ENCODE measurements at places on chromosomes 13 and 19.

GRCh38 chr19:14146789-14147216 lies 10.4 kb upstream of the ASF1B start:
- DNase-seq = peak; percentile 34

GRCh38 chr19:8398311-8398771 lies 8.2 kb downstream of the RAB11B start:
- no peak for DNase-seq

- DNase-seq = no peak
Observed at GRCh38 chr13:57824121-57824520, 192.6 kb downstream of the PCDH17 start.

- peak; percentile 38 for DNase-seq
Observed at GRCh38 chr13:70568571-70568970, 460.3 kb upstream of the KLHL1 start.

GRCh38 chr19:18443406-18443805 lies 5.5 kb upstream of the ISYNA1 start:
- no peak for DNase-seq

DNA sequence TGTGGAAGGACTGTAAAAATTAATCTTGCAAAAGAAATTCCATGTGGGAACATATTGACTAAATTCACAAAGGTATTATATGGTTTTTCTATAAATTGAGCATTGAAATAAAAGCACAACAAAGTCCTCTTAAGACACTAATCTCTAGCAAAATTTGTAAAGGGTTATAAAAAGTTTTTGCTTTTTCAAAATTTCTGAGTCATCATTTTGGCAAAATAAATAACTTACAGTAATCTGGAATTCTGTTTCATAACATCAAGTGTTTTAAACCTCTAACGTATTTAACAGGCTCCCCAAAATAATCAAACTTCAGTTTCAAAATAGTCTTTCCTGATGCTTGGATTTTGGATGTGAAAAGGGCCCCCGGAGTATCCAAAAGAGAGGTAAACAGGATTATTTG lies 26.0 kb downstream of the MED4 start:
- no peak for DNase-seq

DNA sequence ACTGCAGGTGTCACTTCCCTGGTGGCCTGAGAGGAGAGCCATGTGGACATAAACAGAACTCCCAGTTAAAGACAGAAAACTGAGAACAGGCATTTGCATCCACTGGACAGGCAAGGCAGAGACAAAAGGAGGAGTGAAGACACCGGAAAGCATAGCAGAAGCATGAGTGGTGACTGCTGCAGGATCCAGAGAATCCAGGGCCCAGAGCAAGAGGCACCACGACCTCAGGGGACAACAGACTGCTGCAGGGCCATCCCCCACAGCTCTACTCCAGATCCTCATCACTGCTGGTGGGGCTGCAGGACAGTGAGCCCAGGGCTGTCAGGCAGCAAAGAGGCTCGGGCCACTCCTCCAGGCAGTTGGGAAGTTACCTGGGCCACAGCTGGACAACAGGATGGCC lies 14.5 kb upstream of the ISYNA1 start:
- DNase-seq = no peak

DNA sequence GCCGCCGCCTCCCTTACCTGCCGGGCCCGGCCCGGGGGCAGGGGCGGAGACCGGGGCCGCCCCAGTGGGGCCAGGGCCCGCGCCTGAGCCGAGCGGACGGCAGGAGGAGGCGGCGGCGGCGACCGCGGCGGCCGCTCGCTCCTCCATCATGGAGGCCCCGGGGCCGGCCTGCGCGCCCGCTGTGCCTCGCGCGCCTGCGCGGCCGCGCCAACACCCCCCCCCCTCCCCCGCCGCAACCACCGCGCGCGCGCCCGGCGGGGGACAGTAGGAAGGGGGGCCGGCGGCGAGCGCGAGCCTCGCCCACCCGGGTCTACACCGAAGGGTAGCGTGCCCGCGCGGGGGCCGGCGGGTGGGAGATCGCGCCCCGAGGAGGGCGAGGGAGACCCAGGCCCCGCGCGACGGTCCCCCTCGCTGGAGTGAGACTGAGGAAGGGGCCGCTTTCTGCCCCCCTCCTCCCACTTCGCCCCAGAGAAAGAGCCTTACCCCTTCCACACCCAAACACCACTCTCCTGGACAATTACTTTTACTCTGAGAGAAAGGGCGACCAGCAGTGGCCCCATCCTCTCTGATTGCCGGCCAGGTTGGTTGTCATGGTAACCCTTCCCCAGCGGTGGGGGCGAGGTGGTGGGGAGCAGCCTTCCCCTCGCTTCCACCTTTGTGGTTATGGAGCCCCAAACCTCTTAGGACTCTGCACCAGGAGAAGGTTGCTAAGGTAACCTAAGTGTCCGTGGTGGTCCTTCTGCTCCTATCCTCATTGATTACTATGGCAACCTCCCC lies at the start of gene STRN4:
Gene STRN4 (minus strand): TSS at position 170 of the 777 bp plus-strand sequence. CDS start 20 bp downstream, at position 150.
- no peak for DNase-seq

DNA sequence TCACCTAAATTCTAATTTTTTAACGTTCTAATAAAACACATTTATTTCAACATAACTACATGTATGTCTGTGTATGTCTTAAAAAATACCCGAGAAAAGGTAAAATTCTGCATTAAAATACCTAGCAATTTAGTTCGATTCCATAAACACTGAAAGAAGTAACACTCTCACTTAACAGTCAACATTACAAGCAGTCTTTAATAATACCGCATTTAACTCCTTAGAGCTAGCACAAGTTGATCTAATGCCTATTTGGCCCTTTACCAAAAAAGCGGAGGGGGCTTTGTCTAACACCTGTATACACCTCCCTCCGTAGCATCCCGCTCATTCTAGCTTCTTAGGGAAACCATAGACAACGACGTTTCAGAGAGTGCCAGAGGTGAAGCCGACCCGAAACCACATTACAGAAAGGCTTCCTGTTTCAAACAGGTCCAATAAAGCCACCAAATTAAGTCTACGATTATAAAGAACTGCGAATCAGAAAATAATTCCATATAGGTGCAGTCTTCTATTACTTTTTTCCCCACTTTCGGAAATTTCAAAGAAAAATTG lies 1.2 kb downstream of the SPART start:
- DNase-seq = no peak

GRCh38 chr13:21045100-21045499 lies 16.3 kb downstream of the LATS2 start:
- peak; percentile 71 for DNase-seq

DNA sequence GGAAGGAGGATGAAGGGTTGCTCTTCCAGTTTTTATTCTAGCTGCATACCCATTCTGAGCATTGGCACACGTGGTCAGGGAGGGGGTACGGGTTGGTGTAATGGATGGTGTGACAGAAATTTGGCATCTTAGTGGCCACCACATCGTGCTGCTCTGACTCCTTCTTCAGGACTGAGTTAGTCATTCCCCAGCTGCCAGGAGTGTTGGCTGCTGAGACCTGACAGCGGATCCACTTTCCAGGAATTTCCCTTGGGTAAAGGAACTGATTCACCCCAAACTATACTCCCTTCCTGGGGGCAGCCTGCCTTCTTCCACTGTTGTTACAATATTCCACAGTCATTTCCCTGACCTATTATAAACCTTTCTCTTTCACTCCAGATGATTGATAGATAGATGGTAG lies 595.5 kb upstream of the KLHL1 start:
- DNase-seq = no peak
